K562 (cell line): ENCODE measurements at places on chromosomes 5 and 9. TPM values are rescaled to one million over a fixed set of nuclear protein-coding genes. Genes with fewer than 3 reads are reported as not detected.

GMCL2 gene
- total RNA-seq, result not detected in 2 replicates

SAPCD2 gene
- total RNA-seq, result 72.1 and 78.8 TPM in 2 replicates

ZNF462 gene
- 0.16 and 0.20 TPM in 2 replicates for total RNA-seq

CXCL14 gene
- total RNA-seq, result not detected in 2 replicates

C9 gene
- 0.38 and 0.51 TPM in 2 replicates for total RNA-seq

TLX3 gene
- not detected in 2 replicates for total RNA-seq

MARCHF11 gene
- total RNA-seq, result not detected in 2 replicates

DNA sequence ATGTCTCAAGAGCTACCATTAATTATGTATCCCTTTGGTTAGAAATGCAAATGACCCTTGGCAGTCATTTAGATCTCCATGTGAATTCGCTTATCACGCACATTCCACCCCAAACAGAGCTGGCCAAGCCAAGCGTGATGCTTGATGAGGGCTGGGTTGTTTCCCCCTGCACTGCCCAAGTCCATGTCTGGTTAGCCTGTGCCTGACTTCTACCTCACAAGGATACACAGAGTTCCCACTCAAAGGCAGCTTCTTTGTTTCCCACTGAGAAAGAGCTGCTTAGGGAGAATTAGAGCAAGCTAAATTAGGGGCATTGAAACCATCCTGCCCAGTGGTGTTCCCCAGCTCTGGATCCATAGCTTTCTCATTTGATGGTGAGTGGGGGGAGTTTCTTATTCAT lies 87.2 kb downstream of the FSTL4 start:
- H3K27ac ChIP-seq, result no peak overlapping the region
- H3K27me3 ChIP-seq, result peaks cover 45% of the 10 kb centered on the region
- no peaks in the 10 kb centered on the region for H3K36me3 ChIP-seq
- DNase-seq, result no peak
- peaks cover 3% of the 10 kb centered on the region; the same call in 1 of the 2 replicates for H3K4me1 ChIP-seq
- H3K4me3 ChIP-seq, result no peak overlapping the region

GRCh38 chr5:151739395-151739794 lies 19.0 kb downstream of the ATOX1 start:
- no peaks in the 10 kb centered on the region for H3K27me3 ChIP-seq
- peaks cover 6% of the 10 kb centered on the region for H3K4me1 ChIP-seq
- H3K4me3 ChIP-seq, result no peak overlapping the region
- H3K27ac ChIP-seq, result no peak overlapping the region
- H3K36me3 ChIP-seq, result peaks cover 16% of the 10 kb centered on the region; the same call in 2 of the 3 replicates

DNA sequence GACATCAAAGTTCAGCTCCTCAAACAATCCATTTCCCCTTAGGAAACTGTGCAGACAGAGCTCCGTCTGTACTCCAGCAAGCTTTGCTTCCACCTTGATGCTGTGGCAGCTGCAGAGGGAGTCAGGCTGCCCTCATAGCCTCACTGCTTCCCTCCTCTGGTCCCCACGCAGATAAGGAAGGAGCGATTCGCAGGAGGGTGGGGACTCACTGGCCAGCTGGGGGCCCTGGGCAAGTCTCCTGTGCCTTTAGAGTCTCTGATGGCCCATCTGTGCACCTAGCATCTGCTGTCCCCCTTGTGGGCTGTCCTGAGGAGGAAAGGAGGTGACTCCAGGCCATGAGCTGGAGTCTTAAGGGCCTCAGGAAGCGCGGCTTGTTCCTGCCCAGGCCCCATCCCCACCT lies 121.5 kb downstream of the ENTREP1 start:
- H3K36me3 ChIP-seq, result no peaks in the 10 kb centered on the region
- H3K27me3 ChIP-seq, result peaks cover 16% of the 10 kb centered on the region
- no peak overlapping the region for H3K4me3 ChIP-seq
- DNase-seq, result no peak

GRCh38 chr9:121943463-121943862 lies 149.6 kb downstream of the TTLL11 start:
- DNase-seq, result no peak
- no peaks in the 10 kb centered on the region for H3K4me1 ChIP-seq
- H3K27me3 ChIP-seq, result peaks cover 29% of the 10 kb centered on the region

DNA sequence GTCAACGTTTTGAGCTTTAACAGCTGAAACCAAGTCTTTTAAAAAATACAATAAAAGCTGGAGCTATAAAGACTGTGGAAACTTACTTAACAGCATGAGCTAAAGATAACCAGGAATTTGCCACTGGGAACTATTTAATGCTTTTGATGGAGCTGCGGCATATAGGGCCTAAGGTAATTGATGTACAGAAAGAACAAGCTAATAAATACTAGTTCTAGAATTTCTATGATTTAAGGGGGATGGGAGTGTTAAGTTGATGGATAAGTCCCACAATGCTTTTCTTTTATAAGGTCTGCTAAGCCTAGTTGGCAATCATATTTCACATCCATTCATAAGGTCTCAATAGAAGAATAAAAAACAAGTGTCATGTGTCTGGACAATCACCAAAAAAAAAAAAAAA lies 334.0 kb upstream of the DMAC1 start:
- no peak overlapping the region for H3K4me3 ChIP-seq
- DNase-seq, result no peak
- H3K27ac ChIP-seq, result no peak overlapping the region
- no peaks in the 10 kb centered on the region for H3K27me3 ChIP-seq

DNA sequence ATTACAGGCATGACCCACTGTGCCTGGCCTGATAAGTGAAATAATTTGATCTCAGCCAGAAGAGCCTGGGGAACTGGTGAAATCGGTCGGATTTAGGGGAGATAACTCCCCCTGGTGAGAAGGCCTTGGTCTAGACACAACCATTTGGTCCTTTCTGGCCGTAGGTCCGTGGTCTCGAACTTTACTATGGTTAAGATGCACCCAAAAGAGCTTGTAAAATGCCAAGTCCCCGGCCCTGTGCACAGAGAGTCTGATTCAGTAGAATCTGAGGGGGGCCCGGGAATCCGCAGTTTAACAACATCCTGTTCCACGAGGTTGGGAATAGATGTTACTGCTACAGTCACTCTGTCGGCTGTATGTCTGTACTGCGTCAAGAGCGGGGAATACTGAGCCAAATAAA lies 140.7 kb downstream of the C9orf50 start:
- peak overlapping the region; percentile 83; the same call in 2 of the 3 replicates for H3K27ac ChIP-seq
- peaks cover 67% of the 10 kb centered on the region for H3K4me1 ChIP-seq
- H3K4me3 ChIP-seq, result no peak overlapping the region
- DNase-seq, result no peak
- H3K36me3 ChIP-seq, result no peaks in the 10 kb centered on the region

GRCh38 chr5:7565559-7565958 lies 169.6 kb downstream of the ADCY2 start:
- DNase-seq, result no peak
- H3K27ac ChIP-seq, result no peak overlapping the region
- H3K4me3 ChIP-seq, result no peak overlapping the region
- no peaks in the 10 kb centered on the region for H3K36me3 ChIP-seq
- H3K27me3 ChIP-seq, result no peaks in the 10 kb centered on the region

GRCh38 chr9:119736491-119737454 lies 367.5 kb upstream of the BRINP1 start:
- H3K4me1 ChIP-seq, result no peaks in the 10 kb centered on the region
- H3K36me3 ChIP-seq, result no peaks in the 10 kb centered on the region
- no peak for DNase-seq
- H3K27ac ChIP-seq, result no peak overlapping the region

DNA sequence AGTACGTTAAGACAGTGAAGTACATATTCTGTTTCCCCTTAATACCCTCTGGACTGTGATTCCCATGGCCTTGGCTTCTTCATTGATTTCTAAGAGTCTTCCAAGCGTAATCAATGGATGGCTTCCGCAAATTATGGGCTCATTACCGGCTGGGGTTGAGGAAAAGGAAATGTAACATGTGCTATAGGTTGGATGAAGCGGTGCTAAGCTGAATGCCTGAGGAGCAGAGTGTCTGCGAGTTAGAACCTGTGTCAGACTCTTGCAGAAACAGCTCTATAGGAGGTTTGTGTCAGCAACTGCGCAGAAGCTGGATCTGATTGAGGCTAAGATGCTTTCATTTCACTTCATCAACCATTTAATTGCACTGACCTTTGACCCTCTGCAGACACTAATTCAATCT lies 114.3 kb upstream of the CDH18 start:
- H3K4me1 ChIP-seq, result no peaks in the 10 kb centered on the region
- DNase-seq, result no peak
- H3K4me3 ChIP-seq, result no peak overlapping the region
- H3K27ac ChIP-seq, result no peak overlapping the region
- no peaks in the 10 kb centered on the region for H3K27me3 ChIP-seq
- no peaks in the 10 kb centered on the region for H3K36me3 ChIP-seq
